ENCODE measurements at places on chromosomes 11 and 22.

DNA sequence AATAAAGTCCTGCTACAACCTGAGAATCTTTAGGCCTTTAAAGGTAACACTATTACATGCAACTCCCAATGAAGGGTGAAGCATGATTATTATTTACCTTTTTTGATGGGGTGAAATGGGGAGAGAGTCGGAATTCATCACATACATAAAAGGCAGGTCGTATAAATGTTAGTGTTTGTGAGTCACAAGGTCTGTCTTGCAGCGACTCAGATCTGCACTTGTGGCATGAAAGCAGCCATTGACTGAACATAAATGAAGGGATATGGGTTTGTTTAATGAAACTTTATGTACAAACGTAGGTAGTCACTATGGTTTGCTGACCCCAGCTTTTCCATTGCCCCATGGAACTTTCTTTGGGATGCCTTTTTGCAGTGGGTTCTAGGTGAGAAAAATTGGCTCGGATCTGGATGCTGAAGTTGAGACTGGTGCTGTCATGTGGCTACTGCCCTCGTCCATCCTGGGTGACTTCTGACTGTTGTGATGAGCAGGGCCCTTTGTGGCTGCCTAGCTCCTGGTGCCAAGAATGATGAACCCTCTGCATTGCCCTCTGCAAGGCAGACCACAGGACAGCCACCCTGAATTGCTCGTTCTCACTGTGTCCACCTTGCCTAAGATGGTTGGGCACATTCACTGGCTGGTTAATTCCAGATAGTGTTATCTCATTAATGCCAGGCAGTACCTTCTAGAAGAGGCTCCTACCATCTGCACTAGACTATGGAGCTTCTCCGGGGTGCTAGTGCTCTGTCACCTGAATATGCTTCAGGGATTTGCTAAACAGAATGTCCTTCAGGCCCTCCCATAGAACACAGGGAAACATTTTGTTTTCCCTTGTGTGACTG lies 11.3 kb downstream of the GGTLC2 start:
- DNase-seq = no peak

DNA sequence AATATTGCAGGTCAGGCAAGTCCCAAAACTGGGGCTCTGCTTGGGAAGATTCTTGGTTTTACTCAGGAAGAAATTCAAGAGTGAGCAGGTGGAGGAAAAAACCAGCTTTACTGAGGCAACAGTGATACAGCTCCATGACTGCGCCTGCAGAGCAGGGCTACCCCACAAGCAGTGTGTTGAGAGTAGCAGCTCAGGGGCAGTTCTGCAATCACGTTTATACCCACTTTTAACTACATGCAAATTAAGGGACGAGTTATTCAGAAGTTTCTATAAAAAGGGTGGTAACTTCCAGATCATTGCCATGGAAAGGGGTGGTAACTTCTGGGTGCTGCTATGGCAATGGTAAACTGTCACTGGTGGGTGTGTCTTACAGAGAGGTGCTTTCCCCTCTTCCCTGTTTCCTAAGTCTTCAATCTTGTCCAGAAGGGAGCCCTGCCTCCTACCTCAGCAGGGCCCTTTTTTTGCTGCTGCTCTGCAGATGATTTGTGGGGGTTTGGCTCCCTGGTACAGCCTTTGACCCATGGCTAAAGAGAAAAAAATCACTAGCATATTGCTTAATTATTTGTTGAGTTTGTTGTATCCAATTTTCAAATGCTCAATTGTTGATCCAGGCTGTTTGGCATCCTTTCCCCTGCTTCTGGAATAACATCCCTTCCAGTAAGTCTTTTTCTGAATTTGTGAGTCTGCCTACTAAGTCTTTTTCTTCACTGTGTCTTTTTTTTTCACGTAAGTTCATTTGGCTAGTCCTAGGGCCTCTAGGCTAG lies 30.0 kb upstream of the ME3 start:
- DNase-seq = no peak

DNA sequence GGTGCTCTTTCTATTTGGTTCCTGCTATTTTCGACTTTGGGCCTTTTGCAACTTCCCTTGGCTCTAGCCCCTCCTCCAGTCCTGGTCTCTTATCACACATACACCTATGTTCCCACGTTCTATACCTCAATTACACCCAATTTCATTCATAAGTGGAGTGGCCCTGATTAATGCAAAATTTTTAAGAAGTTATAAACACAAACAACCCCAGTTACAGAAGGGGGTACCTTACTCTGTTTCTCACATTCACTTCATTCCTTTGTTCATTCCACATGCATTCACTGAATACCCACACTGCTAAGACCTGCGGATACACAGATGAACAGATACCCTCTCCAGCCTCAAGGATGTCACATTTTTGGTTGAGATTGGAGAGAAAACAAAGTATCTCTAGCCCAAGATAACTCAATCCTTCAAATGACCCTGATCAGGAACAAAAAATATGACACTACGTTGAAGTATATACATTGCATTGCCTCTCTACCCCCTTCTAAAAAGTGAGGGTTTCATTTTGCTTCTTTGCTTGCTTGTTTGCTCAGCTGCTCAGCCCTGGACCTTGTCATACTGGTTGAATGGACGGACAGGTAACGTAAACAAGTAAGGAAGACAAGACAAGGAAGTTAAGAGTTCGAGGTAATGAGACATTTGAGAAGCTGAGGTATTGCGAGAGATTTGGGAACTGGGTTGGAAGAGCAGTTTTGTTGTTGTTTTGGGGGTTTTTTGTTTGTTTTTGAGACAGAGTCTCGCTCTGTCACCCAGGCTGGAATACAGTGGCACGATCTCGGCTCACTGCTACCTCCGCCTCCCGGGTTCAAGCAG lies 3.6 kb upstream of the VPS37C start:
- no peak for DNase-seq

- DNase-seq = no peak
Observed at GRCh38 chr11:37512156-37512780, 914.2 kb upstream of the RAG2 start.

DNA sequence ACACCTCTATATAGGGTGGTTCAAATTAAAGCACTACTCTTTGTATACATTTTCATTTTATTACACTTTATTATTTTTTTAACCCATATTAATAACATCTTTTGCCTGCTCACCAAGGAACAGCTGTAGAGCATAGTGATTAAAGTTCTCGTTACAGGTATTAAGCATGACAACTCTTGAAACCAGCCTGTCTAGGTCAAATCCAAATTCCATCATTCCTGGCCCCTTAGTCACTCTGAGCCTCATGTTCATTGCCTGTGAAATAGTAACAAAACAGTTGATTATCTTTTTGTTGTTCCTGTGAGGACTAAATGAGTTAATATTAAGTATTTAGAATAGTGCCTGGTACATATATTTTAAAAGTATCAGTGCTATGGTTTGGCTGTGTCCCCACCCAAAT lies 334.5 kb downstream of the RAB38 start:
- DNase-seq = no peak

- DNase-seq = no peak
Observed at GRCh38 chr11:88284336-88285050, 53.0 kb downstream of the CTSC start.

All from GOT3 (cell line).